ENCODE measurements at places on chromosomes 3 and 15. TPM values are rescaled to one million over a fixed set of nuclear protein-coding genes. Genes with fewer than 3 reads are reported as not detected.
A peak's percentile ranks its signal among the peaks of the same experiment; 100 is the strongest.

GRCh38 chr15:42090370-42090769, 4.0 kb downstream of the PLA2G4D start:
- no peak for DNase-seq

DNA sequence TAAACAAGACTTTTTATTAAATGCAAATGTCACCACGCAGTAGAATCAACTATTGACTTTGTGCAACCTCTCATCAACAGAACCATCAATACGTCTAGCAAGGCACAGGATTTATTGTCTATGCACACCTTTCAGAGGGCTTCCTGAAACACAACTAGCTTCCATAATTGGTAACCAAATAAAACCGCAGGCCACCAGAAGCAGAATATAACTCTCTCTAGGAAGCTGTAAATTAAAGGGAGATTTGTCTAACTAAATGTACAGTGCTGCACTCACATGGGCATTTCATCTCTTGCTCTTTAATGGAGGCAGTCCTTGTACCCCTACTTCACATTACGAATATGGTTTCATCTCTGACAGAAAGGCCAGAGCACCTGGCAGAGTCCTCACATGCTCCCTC, 93.0 kb downstream of the FHIT start:
- DNase-seq: no peak

DNA sequence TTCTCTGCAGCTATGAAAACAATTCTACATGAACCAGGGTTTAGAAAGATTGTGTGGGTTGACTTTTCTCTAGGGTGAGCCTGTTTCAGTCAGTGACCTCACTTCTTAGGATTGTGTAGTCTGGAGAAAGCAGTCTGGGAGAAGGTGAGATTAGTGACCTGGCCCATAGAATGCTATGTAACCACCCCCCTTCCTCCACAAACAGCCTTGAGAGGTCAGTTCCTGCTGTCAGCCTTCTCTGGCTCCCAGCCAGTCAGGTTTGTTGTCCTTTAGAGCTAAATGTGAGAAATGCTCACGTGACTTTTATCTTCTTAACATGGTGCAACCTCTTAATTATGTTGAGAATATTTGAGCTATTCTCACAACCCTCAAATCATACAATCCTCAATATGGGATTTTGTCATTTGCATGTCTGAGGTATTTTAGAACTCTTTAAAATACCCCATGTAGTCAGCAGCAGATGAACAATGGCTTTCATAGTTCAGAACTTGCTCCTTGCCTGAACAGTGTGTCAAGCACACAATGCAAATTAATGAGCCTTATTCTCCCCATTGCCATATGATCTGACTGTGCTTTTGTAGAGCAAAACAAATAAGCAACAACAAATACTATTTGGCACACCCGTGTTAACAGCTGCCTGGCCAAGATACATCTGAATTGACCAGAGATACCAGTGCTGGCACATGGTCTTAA, 311.6 kb downstream of the CNTN6 start:
- DNase-seq: peak; percentile 22

DNA sequence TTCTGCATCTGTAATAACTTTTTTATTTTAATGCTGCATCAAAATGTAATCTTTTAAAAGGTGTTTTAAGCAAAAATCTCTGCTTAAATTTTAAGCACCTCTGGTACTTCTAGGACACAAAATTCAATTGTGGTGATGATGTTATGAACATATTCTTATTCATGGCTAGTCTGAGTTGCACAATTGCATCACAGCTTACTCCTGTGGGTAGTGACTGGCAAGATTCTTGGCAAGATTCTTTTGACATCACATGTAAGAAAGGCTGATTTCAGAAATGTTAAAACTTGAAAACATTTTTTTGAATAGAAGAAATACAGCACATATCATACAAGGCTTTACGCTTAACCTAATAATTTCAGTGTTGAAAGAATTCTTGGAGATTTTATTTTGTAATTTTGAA, 35.7 kb downstream of the IQCH start:
- DNase-seq: no peak

GRCh38 chr15:91132079-91132478, 32.0 kb downstream of the SV2B start:
- no peak for DNase-seq

The MEX3B gene
- 18.5 TPM for polyA plus RNA-seq

GRCh38 chr15:82231233-82231632, 31.3 kb downstream of the EFL1 start:
- DNase-seq: no peak

GRCh38 chr3:65664446-65664845, 374.3 kb downstream of the MAGI1 start:
- DNase-seq: no peak

DNA sequence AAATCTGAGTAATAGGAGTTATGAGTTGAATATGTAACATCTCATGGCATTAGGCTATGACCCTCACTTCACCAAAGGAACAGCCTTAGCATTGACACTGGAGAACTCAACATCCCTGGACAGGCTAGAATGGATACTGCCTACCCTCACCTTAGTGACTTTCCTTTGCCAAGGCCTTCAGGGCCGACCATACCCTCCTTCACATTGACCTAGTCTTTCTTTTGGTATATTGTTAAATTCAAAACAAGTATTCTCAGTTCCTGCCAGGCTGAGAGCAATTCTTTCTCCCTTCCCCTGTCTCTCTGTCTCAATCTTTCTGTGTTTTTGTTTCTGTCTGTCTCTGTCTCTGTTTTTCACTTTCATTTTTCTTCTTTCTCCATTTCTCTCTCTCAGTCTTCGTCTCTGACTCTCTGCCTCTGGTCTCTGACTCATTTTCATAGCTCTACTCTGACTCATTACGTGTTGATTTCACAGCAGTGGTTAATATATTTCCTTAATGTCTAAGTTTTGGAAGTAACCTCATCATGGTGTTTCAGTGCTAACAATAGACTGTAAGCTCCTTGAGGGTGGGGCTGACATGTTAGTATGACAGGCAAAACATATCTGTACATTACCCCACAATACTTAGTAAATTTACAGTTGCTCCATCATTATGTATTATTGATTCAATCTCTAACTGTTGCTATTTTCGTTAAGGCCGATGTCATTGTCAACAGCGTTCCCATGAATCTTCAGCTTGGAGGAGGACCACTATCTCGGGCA, 32.5 kb downstream of the PARP15 start:
- DNase-seq: no peak

The NDUFB4 gene
- polyA plus RNA-seq: 187 TPM

GRCh38 chr3:184730924-184731323, 19.1 kb upstream of the MAGEF1 start:
- no peak for DNase-seq

DNA sequence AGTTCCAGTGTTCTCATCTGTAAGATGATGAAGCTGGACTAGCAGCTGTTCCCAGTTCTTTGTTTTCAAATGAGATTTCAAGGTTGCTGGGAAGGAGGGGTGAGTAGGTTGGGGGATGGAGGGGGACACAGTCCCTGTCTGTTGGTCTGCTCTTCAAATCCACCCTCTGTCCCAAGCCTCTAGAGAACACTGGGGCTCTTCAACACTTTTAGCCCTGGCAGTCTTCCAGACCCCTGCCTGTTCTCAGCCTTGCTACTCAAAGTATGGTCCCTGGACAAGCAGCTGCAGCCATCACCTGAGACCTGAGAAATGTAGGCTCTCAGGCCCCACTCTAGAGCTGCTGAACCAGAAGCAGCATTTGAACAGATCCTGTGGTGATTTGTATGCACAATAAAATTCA, 41.3 kb downstream of the NEK11 start:
- DNase-seq: no peak

The RAB6B gene
- polyA plus RNA-seq: 17.0 TPM

DNA sequence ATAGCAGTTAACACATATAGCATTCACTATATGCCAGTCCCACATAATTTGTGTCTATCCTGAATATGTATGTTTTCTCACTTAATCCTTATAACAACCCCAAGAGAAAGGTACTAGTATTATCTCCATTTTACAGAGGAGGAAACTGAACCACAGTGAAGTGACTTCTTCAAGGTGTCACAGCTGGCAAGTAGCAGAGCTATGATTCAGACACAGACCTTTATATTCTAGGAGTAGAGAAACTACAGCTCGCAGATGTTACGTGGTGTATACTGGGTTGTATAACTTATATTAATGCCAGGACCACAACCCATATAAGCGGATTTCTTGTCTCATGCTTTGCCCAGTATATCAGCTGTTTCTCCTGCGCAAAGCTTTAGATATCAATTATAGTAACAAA, 29.5 kb upstream of the ICE2 start:
- no peak for DNase-seq

DNA sequence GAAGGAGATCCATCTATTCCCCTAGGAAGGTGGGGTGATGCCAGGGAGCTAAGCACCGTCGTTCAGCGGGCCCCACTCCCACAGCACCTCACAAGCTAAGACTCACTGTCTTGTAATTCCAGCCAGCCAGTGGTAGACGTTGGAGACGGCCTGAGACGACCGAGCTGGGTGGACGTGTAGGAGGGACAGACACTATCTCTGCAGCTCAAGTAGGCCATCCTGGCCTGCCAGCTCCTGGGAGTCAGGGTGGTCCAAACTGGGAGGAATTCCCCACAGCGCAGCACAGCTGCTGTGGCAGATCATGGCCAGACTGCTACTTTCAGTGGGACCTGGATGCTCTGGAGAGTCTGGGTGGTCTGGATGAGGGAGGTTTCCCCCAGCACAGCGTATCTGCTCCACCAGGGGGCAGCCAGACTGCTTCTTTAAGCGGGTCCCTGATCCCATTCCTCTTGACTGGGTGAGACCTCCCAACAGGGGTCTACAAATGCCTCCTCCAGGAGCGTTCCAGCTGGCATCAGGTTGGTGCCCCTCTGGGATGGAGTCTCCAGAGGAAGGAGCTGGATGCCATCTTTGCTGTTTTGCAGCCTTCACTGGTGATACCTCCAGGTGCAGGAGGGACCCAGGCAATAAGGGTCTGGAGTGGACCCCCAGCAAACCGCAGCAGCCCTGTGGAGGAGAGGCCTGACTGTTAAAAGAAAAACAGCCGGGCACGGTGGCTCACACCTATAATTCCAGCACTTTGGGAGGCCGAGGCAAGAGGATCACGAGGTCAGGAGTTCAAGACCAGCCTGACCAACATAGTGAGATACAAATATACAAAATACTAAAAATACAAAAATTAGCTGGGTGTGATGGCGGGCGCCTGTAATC, 27.6 kb downstream of the GNB5 start:
- no peak for DNase-seq

GRCh38 chr3:58214484-58215316, 3.9 kb upstream of the DNASE1L3 start:
- DNase-seq: no peak

- no peak for DNase-seq
These were observed 311.0 kb downstream of the MCTP2 start for GRCh38 chr15:94542391-94542790.

The TSC22D2 gene
- polyA plus RNA-seq: 58.6 TPM

DNA sequence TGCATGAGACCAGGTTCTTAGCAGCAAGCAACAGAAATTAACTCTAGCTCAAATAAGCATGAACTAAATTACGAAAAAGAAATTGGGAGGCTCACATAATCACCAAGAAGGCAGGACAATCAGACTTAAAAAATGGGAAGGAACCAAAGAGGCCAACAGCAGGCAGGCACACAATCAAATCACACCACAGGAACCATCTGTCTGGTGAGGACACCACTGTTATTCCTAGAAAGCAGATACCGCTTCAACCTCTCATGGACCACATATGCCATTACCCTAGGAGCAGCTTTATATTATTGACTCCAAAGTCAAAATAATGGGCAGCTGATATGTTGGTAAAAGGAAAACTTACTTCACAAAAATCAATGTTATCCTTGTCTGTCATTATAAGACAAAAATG, 51.6 kb downstream of the SUCLG2 start:
- DNase-seq: no peak

- DNase-seq: no peak
These were observed 1060.2 kb downstream of the ROBO1 start for GRCh38 chr3:78707609-78708008.

The A4GNT gene
- 0.51 TPM for polyA plus RNA-seq

The PROS1 gene
- polyA plus RNA-seq: 34.2 TPM

DNA sequence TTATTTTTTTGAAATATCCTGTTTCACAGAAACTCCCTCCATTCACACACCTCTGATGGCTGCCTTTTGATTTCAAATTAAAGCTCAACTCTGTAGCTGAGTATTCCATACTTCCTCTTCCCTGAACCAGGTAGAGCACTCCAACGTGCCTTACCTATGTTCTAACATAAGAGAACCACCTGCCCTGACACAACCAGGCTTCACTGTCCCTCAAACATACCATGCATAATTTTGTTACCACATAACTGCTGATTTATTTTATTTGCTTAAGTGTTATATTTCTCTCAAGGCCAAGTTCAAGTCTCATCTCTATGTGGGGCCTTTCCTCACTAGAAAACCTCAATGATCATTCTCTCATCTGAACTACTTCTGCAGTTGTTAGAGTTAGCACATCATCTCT, 209.7 kb downstream of the P3H2 start:
- DNase-seq: no peak
